ENCODE measurements at places on chromosomes 11 and 22.

GRCh38 chr11:46640036-46640788 lies 22.9 kb downstream of the ATG13 start:
- no peak for DNase-seq

GRCh38 chr11:2891326-2892214 lies 6.0 kb upstream of the CDKN1C start:
- no peak for DNase-seq

GRCh38 chr11:17481905-17482304 lies 5.3 kb upstream of the ABCC8 start:
- DNase-seq: no peak

DNA sequence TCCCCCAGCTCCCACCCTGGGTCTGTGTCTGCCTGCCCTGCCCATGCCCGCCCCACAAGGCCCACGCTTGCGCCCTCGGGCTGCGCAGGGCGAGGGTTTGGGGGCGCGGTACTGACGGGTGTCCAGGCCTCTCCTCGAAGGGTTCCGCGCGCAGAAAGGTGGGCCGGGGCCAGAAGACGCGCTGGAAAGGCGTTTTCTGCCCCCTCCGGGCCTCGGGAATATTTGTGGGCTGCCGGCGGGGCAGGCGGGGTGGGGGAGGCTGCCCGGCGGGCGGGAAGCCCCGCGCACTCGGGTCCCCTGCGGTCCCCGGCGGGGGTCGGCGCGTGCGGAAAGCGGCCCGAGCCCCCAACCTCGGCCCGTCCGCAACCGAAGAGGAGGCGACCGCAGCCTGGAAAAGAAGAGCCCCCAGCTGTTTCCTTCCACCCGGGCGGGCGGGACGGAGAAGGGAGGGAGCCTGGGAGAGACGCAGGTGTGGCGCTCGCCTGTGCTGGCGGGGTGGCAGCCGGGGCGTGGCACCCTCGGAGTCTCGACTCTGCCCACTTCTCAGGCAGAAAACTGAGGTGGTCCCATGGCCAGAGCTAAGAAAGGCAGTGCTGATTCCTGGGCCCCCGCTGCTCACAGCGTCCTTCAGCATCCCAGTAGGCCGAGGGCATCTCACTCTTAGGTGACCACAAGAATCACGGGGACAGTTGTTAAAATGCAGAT lies 59.0 kb downstream of the THAP12 start:
- no peak for DNase-seq

GRCh38 chr11:13691286-13691899 lies 22.9 kb downstream of the FAR1 start:
- DNase-seq: no peak

GRCh38 chr11:21401496-21401895 lies 732.1 kb downstream of the NELL1 start:
- no peak for DNase-seq

- DNase-seq: no peak
These were observed 309.2 kb downstream of the ST3GAL4 start for GRCh38 chr11:126664643-126665042.

DNA sequence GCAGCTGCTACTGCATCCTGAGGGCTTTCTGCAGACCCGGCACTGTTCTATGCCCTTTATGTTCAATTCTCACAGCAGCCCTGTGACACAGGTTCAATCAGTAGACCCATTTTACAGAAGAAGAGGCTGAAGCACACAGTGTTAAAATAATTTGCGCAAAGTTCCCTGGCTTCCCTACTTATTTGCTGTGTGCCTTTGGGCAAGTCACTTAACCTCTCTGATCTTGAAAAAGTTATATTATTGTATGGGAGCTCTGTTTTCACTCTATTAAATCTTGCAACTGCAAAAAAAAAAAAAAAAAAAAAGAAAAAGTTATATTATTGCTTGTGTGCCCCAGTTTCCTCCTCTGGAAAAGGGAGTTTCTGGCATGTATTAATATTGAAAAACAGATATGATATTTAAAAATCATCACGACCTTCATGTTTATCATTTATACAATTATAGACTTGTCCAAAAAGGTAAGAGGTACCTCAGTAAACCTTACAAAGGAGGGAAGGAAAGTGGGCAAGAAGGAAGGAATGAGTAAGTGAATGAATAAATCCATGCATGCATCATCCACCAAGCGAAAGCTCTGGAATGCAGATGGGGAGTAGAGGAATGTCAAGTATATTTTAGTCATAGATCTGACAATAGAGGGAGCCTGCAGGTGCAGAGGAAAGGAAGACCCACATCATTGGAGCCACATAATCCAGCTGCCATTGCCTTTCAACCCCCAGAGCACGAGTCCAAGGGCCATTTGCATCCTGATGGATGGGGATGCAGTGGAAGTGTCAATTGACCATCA lies 21.2 kb upstream of the ISX start:
- DNase-seq: no peak

- no peak for DNase-seq
These were observed 11.6 kb downstream of the MAPK8IP2 start for GRCh38 chr22:50612168-50612527.

- no peak for DNase-seq
These were observed 27.8 kb upstream of the SHISAL1 start for GRCh38 chr22:44340271-44341239.

- DNase-seq: no peak
These were observed 123.7 kb upstream of the TRPC6 start for GRCh38 chr11:101707477-101707876.

DNA sequence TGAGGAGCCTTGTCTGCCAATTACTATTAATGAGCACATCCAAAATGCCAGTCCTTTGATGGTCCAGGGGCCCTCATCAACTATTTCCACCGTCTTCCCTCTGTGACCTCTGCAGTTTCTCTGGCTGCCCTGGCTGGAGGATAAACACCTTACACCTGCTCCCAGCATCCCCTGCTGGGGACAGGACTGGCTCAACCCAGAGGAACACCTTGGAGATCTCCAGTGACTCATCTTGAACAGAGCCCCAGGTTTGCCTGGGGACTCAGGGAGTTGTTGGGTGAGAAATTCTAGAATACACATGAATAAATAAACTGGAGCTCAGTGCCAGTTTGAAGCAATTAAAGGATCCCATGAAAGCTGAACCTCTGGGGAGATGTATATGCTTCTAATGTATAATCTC lies 24.0 kb upstream of the ELF5 start:
- no peak for DNase-seq

- no peak for DNase-seq
These were observed 1068.9 kb downstream of the OPCML start for GRCh38 chr11:132463295-132464002.

- DNase-seq: no peak
These were observed 38.6 kb downstream of the SHISA8 start for GRCh38 chr22:41876275-41876674.

- no peak for DNase-seq
These were observed 265.9 kb upstream of the MPPED2 start for GRCh38 chr11:30852091-30852490.

DNA sequence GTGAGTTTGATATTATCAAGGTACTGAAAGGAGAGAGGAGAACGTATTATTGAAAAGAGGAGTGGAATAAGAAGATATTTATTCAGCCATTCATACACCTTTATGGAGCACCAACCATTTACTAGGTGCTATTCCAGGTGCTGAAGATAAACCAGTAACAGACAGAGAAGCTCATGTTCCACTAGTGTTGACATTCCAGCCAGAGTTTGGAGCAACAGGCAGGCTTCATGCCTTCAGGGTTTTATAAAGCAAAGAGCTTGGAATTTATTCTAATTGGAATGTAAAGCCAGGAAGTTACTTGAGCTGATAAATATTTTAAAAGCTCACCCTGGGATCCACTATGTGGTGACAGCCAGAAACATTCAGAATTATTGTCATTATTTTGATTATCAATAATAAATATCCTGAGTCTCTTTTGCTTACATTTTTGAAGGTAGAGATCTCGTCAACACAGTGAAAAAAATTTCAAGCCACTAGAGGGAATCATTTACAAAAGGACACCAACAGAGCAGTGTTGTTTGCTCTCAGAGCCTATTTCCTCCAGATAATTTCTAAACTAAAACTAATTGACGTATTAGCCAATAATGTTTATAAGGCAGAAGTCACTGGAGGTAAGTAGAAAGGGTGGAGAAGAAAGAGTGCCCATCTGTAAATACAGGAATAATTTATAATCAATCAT lies 172.0 kb downstream of the KCNA4 start:
- no peak for DNase-seq

DNA sequence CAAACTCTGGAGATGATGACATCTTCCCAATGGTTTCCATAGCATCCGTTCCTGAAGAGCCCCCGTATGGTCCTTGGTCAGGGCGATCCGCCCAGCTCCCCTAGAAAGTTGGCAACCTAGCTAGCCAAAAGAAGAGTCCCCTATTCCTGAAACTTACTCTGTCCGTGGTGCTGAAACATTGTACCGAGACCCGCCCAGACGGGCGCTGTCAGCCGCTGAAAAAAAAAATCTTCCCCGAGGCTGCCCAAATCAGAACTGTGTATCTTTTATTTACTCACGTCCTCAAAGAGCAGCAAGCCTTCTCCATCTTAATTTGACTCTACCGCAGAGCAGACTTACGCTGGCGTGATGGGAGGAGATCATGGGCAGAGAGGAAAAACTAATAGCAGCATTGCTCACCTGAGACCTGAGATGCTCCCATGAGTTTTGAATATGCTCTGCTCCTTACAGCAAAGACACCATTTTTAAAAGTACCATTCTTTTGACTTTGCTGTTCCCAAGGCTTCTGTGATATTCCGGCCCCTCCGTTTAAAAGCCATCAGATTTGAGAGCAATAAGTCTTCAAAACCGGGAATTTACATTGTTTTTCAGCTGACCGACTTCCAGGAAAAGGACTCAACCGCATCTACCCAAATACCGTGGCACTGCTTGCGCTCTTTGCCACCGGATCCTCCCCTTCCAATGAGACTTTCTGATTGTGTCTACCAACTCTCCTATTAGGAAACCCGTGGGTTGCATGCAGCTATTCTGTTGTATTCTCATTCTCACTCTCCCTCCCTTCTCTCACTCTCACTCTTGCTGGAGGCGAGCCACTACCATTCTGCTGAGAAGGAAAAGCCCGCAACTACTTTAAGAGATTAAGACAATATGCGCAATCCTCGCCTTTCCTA lies at the start of gene SLC17A6:
Gene SLC17A6, plus strand, starts transcription at position 786 of the 890 bp plus-strand sequence. CDS start 153 bp downstream, outside the sequence.
- DNase-seq: no peak

DNA sequence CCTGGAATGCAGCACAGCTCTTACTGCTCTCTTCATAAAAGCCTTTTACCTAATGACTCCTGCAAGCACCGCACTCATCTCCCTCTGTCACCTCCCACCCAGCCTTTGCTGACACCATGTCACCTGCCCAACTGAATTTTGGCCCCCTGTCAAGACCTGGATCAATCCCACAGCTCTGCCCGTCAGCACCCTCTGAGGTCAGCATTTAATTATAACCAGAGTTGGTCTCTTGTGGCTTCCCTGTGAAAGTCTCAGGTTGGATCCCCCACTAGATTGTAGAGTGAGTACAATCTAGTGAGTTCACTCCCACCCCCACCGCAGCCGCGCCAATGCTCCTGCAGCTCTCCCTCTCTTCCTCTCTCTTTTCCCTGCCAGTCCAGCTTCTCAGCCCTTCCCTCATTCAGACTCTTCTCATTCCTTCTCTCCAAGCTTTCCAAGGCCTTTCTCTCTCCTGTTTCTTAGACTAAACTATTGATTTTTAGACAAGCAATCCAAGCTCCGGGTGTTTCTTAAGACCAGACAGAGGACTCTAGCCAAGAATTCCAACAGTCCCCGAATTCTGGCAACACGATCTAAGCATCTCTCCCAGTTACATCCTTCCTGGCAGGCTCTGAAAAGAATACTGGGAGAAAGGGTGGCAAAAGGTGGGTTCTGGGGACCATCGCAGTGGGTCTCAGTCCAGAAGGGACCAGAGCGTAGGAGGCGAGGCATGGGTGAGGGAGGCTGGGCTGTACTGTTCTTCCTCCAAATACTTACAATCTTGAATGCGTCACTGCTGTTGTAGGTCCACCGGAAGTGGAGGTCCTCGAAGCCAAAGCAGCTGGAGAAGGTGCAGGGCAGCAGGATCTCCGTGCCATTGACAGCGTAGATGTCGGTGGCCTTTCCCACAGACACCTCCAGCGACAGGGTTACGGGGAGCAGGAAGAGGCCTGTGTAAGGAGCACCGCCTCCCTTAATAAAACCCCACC lies 8.0 kb downstream of the SCN4B start:
- no peak for DNase-seq

DNA sequence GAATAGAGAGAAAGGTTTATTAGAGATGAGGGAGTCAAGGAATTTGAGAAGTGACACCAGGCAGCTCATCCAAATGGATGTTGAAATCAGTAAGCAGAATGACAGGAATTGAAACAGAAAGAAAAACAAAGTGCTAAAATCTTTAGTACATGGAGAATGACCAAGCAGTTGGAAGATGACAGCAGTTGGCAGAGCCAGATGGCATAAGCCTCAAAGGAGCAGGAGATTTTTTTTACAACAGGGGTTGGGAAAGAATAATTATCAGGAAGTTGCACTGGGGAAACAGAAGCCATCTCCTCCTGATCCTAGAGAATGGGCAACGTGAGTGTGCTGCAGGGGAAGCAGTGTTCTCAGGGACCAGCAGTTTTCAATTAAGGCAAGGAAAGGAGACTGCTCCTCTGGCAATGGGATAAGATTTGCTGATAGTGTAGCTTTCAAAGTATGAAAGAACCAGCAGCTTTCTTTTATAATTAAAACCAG lies 28.9 kb downstream of the RAB39A start:
- DNase-seq: no peak

DNA sequence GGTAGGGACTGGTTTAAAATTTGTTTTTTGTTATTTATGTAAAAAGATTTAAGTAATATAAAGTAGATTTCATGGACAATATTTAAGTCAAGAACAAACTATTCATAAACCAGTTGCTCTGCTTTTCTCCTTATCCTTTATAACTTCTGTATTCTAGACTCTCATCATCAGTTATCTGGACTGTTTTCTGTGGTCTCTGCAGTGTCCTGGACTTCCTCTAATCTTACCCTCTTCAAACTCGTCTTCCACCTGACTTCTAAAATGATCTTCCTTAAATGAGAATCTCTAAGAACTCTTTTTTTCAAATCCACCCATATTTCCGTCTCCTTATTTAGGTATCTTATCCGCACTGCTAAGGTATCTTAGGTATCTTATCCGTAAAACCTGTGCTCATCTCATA lies 8.1 kb downstream of the RRM1 start:
- no peak for DNase-seq

- DNase-seq: no peak
These were observed 133.4 kb downstream of the DBX1 start for GRCh38 chr11:20026629-20027555.
